Chondrocyte (in vitro differentiated cells): ENCODE measurements at places on chromosomes 5 and 9. TPM values are rescaled to one million over a fixed set of nuclear protein-coding genes. Genes with fewer than 3 reads are reported as not detected.
A peak's percentile ranks its signal among the peaks of the same experiment; 100 is the strongest.

DNA sequence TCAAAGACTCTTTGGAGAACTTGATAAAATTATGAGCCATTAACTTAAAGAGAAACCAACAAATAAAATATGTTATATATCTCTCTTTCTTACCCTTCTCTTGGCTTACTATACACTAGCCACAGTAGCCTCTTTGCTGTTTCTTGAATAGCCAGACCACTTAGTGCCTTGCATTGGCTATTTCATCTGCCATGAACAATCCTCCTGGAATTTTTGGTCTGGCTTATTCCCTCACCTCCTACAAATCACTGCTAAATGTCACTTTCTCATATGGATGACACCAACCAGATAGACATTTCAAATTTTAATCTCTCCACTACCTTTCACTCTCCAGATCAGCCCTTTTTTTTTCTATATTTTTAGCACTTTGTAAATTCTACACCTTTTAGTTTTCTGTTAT, 1581.7 kb downstream of the EFNA5 start:
- no peaks in the 10 kb centered on the region for H3K27me3 ChIP-seq
- H3K36me3 ChIP-seq, result no peaks in the 10 kb centered on the region
- no peak for DNase-seq
- no peak overlapping the region for H3K4me3 ChIP-seq

DNA sequence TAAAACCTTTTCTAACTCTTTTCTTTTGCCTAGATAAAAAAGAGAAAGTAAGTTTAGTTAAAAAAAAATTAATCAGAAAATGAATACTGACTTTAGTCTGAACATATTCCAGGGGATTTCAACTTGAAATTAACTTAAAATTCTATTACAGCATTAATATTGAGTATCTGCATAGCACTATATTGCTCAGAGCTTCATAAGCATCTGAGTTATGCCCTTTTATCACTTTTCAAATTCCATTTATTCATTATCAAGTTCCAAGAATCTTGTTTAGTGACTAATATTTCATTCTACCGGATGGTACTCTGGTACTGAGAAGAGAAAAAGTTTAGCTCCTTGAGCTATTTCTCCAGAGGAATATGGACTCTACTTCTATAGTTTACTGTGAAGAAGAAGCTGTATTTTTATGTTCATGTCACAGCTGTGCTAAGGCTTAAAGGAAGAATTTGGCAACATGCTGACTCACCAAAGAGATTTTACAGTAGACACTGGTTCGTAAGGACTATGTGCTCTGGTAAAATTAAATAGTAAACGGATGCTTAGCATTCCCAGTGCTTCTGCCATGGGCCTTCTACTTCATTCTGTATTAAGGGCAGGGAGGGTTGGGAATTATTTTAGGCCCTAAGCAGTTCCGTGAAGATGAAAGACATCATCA, 285.2 kb upstream of the SEMA6A start:
- H3K36me3 ChIP-seq, result no peaks in the 10 kb centered on the region
- no peak for DNase-seq
- no peak overlapping the region for H3K27ac ChIP-seq
- no peaks in the 10 kb centered on the region for H3K4me1 ChIP-seq
- no peak overlapping the region for H3K4me3 ChIP-seq

The PPP3R2 gene
- not detected in 3 replicates for total RNA-seq

DNA sequence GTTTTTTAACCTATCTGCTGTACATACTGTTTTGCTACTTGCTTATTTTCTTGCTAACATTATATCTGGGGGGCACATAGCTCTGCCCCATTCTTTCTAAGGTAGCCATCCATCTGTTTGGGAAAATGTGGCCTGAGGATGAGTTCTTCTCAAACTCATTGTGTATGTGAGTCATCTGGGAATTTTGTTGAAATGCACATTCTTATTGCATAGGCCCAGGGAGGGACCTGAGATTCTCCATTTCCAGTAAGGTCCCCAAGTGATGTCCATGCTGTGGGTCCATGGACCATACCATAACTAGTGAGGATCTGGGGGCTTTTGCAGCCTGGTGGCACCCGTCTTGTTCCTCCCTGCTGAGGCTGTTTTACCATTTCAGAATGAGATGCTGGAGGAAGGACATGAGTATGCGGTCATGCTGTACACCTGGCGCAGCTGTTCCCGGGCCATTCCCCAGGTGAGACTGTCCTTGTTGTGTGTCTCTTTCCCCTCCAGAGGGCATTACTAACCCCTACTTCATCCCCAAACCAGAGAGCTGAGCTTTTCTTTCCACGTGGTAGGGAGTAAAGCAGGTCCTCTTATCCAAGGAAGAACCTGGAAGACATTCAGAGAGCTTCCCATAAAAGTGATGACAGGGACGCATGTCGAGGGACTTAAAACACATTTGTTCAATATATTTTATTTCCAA, 28.6 kb downstream of the CYFIP2 start:
- no peak overlapping the region for H3K27ac ChIP-seq
- H3K4me3 ChIP-seq, result no peak overlapping the region
- DNase-seq, result no peak
- H3K4me1 ChIP-seq, result peaks cover 22% of the 10 kb centered on the region
- peaks cover 5% of the 10 kb centered on the region for H3K36me3 ChIP-seq

- H3K36me3 ChIP-seq, result no peaks in the 10 kb centered on the region
- no peak overlapping the region for H3K27ac ChIP-seq
- H3K27me3 ChIP-seq, result no peaks in the 10 kb centered on the region
- H3K4me1 ChIP-seq, result peaks cover 11% of the 10 kb centered on the region
- H3K4me3 ChIP-seq, result no peak overlapping the region
Measured at GRCh38 chr5:126332326-126332725, 90.9 kb upstream of the GRAMD2B start.

- H3K36me3 ChIP-seq, result peaks cover 3% of the 10 kb centered on the region
- no peak overlapping the region for H3K4me3 ChIP-seq
- no peaks in the 10 kb centered on the region for H3K4me1 ChIP-seq
- H3K27ac ChIP-seq, result no peak overlapping the region
Measured at GRCh38 chr5:167995844-167996425, 295.5 kb upstream of the WWC1 start.

The ZNF618 gene
- 25.5 to 35.5 TPM (median 27.3 TPM) in 3 replicates for total RNA-seq

The FRRS1L gene
- 3.6 to 5.3 TPM (median 4.1 TPM) in 3 replicates for total RNA-seq

The ELAVL2 gene
- total RNA-seq, result 0.36 to 1.4 TPM (median 0.37 TPM) in 3 replicates

The C9orf50 gene
- total RNA-seq, result 0.30 to 0.39 TPM (median 0.38 TPM) in 3 replicates

DNA sequence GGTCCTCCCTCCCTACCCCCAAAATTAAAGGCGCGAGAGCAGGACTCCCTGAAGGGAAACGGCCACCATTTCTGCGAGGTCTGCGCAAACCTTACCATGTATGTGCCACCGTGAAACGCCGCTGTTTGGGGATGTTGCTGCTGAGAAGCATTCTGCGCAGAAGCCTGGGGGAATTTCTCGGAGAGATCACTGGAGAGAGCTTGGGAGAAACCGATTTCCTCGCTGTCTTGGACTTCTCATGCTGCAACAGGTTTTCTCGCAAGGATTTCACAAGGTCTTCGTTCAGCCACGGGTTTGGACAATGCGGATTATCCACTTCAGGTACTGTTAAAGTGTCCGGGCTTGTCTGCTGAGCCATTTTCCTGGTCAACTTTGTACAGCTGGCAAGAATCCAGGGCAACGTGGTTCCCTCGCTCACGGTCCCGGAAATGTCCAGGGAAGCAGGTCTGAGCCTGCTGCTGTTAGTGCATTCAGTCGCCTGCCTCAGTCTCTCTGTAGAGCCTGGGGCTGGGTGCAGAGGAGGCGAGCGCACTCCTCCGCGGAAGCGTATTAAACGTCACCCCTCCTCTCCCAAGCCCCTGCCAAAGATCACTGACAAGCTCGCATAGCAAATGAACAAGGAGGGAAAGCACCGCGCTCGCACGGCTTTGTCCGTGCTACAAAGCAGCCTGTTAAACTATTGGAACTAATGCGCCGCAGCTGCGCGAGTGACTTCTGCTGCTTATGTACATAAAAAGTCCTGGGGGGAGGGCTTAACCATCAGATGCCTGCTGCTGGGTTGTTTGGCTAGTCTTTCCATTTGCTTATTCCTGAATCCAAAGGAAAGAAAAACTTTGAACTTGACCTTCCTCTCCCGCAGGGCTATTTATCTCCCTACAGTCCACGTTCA, 125.1 kb downstream of the PDE4D start:
- H3K27ac ChIP-seq, result peak overlapping the region; percentile 89
- peak overlapping the region; percentile 84 for H3K4me3 ChIP-seq
- DNase-seq, result no peak
- no peaks in the 10 kb centered on the region for H3K27me3 ChIP-seq
- no peaks in the 10 kb centered on the region for H3K36me3 ChIP-seq
- H3K4me1 ChIP-seq, result peaks cover 71% of the 10 kb centered on the region

DNA sequence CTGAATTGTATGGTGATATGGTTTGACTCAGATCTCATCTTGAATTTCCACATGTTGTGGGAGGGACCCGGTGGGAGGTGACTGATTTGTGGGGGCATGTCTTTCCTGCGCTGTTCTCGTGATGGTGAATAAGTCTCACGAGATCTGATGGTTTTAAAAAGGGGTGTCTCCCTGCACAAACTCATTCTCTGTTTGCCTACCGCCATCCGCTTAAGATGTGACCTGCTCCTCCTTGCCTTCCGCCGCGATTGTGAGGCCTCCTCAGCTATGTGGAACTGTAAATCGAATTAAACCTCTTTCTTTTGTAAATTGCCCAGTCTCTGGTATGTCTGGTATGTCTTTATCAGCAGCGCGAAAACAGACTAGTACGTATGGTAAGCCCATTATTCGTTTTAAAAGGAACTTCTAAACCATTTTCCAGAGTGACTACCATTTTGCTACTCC, 48.7 kb downstream of the SLC36A1 start:
- H3K4me3 ChIP-seq, result no peak overlapping the region
- no peaks in the 10 kb centered on the region for H3K27me3 ChIP-seq
- H3K36me3 ChIP-seq, result peaks cover 8% of the 10 kb centered on the region
- DNase-seq, result no peak
- no peak overlapping the region for H3K27ac ChIP-seq

The ADGRV1 gene
- total RNA-seq, result 1.2 to 2.7 TPM (median 1.5 TPM) in 3 replicates

The INSYN2B gene
- 0.12 to 0.22 TPM (median 0.21 TPM) in 3 replicates for total RNA-seq

- peaks cover 13% of the 10 kb centered on the region for H3K27me3 ChIP-seq
- peaks cover 2% of the 10 kb centered on the region for H3K36me3 ChIP-seq
- no peak for DNase-seq
- peaks cover 14% of the 10 kb centered on the region for H3K4me1 ChIP-seq
Measured at GRCh38 chr9:33750307-33750838, 45.0 kb upstream of the PRSS3 start.

The QRFP gene
- not detected in 3 replicates for total RNA-seq

- H3K4me3 ChIP-seq, result no peak overlapping the region
- no peak overlapping the region for H3K27ac ChIP-seq
- H3K36me3 ChIP-seq, result no peaks in the 10 kb centered on the region
- no peak for DNase-seq
Measured at GRCh38 chr5:32625547-32625946, 40.2 kb downstream of the SUB1 start.

The TAS2R1 gene
- 1.6 to 1.7 TPM in 2 of 3 replicates, not detected in the other for total RNA-seq

DNA sequence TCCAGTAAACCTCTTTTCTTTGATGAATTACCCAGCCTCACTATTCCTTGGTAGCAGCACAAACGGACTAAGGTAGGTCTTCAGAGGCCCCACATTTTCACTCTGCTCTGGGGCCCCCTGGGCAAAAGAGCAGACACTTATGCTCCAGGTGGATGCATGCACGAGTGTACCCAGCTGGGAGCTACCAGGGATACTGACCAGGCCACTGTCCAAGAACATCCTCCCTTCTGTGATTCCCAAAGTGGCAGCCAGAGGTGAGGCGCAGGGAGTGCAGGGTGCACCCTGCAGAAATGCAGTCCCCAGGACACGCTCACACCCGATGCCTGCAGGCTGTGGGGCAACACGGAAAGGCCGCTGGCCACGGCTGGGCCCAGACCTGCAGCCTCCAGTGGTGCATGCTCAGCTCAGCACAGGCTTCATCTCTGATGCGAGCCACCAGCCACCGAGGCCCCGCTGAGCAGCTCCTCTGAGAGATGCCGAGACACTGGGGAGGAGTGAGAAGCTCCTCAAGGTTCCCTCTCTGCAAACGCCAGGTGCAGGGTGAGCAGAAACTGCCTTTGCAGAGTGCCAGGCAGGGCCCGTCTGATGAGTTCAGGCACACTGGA, 48.1 kb upstream of the OLFM1 start:
- no peaks in the 10 kb centered on the region for H3K4me1 ChIP-seq
- H3K27ac ChIP-seq, result no peak overlapping the region
- H3K36me3 ChIP-seq, result no peaks in the 10 kb centered on the region
- peaks cover 59% of the 10 kb centered on the region for H3K27me3 ChIP-seq

GRCh38 chr5:146832985-146833732, 45.4 kb downstream of the PPP2R2B start:
- no peaks in the 10 kb centered on the region for H3K4me1 ChIP-seq
- H3K4me3 ChIP-seq, result no peak overlapping the region
- no peak overlapping the region for H3K27ac ChIP-seq
- DNase-seq, result no peak

DNA sequence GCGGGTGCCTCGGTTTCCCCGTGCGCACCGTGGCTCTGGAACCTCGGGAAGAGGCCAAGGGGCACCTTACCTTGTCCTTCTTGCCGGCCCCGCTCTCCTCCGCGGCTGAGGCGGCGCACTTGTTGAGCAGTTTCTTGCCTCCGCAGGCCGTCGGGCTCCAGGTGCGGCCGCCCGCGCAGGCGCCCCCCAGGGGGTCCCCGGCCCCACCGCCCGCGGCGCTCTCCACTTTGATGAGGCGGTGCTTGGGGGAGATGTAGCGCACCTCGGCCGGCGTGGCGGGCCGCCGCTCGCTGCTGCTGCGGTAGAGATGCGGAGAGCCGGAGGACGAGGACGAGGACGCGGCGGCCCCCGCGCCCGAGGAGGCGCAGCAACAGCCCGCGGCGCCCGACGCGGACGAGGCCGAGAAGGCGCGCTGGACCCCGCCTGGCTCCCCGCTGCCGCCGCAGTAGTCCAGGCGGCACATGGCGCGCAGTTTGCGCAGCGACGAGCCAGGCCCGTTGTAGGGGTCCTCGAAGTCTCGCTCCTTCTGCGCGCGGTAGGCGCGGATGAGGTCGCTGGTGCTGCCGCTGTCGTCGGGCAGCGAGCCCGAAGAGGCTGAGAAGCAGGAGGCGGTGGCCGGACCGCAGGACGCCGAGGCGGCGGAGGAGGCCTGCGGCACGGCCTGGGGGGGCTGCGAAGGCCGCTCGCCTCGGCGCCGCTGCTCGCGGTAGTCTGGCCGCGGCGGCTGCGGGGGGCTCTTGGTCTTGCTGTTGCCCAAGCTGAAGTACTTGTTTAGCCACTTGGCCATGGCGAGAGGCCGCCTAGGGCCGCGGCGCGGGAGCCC, 957 bp downstream of the SHB start:
- no peaks in the 10 kb centered on the region for H3K27me3 ChIP-seq
- H3K4me1 ChIP-seq, result peaks cover 51% of the 10 kb centered on the region
- H3K4me3 ChIP-seq, result peak overlapping the region; percentile 87

- no peak overlapping the region for H3K4me3 ChIP-seq
- H3K4me1 ChIP-seq, result peaks cover 24% of the 10 kb centered on the region
- peak overlapping the region; percentile 71 for H3K27ac ChIP-seq
- H3K36me3 ChIP-seq, result peaks cover 40% of the 10 kb centered on the region
- no peak for DNase-seq
Measured at GRCh38 chr9:120531683-120532300, 48.2 kb downstream of the CDK5RAP2 start.

The TMOD1 gene
- total RNA-seq, result 0.17 to 1.3 TPM (median 1.3 TPM) in 3 replicates

The NFIL3 gene
- total RNA-seq, result 22.5 to 43.3 TPM (median 43.2 TPM) in 3 replicates
